ENCODE measurements at places on chromosomes 7 and 10. TPM values are rescaled to one million over a fixed set of nuclear protein-coding genes. Genes with fewer than 3 reads are reported as not detected.

ANKRD30A gene
- total RNA-seq = 1.2 TPM

NFE2L3 gene
- 34.1 TPM for total RNA-seq

NPTX2 gene
- not detected for total RNA-seq

ACSM6 gene
- total RNA-seq = not detected

ZDHHC4 gene
- 160 TPM for total RNA-seq

SLC18A3 gene
- total RNA-seq = not detected

GPR85 gene
- total RNA-seq = 2.7 TPM

FAM170B gene
- total RNA-seq = not detected

PNLIPRP3 gene
- total RNA-seq = not detected

GNG11 gene
- 58.5 TPM for total RNA-seq

SH2D4B gene
- total RNA-seq = not detected

VWDE gene
- 3.1 TPM for total RNA-seq

ATOH7 gene
- 0.88 TPM for total RNA-seq

CHST15 gene
- 4.0 TPM for total RNA-seq

SPDYE18 gene
- not detected for total RNA-seq

CALML3 gene
- not detected for total RNA-seq

MYH16 gene
- not detected for total RNA-seq

All from H4 (cell line).